Endodermal cell (in vitro differentiated cells): ENCODE measurements at places on chromosomes 16 and 17. TPM values are rescaled to one million over a fixed set of nuclear protein-coding genes. Genes with fewer than 3 reads are reported as not detected.
A peak's percentile ranks its signal among the peaks of the same experiment; 100 is the strongest.

HSPB9 gene
- 0.23 TPM in 1 of 2 replicates, not detected in the other for total RNA-seq

TMEM238L gene
- total RNA-seq, result not detected in 3 replicates

TEKT1 gene
- total RNA-seq, result not detected in 2 replicates

DNA sequence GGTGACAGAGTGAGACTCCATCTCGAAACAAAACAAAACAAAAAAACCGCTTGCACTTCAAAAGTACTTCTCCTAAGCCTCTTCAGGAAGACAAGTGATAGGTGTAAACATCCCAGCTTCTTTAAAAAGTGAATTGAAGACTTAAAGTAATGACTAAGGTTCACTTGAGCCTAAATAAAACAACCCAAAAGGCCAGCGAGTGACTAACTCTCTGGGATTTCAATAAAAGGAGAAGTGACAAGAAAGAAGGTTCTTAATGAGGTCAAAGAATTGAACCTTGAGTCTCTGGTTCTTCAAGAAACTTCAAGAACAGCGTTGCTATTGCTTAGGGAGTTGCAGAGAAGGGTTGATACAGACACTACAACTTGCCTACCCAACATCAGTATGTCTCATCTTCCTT lies 42.2 kb downstream of the STX8 start:
- DNase-seq, result no peak

GRCh38 chr17:28712705-28713415 lies 1.2 kb upstream of the PROCA1 start:
- peak; percentile 52 for DNase-seq

- peak; percentile 81 for DNase-seq
Measured at GRCh38 chr17:54256401-54256929, 433.7 kb downstream of the KIF2B start.

- no peak for DNase-seq
Measured at GRCh38 chr16:48597563-48598387, 12.2 kb downstream of the N4BP1 start.

DNA sequence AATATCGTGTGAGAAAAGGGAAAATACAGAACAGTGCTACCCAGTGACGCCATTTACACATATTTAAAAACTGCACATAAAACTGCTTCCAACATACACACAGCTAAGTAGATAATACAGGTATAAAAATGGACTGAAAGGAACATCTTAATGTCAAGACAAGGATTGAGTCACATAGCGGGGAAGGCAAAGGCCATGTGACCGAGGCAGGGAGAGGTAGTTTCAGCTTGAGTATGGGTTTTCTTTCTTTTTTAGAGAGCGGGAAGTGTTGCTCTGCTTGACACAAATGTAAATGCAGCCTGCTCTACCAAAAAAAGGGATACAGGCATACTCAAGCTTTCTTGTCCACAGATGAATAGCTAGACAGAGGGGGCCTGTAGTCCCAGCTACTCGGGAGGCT lies 46.5 kb downstream of the SDR42E1 start:
- no peak for DNase-seq

GRCh38 chr17:68621065-68621464 lies 19.9 kb upstream of the FAM20A start:
- DNase-seq, result no peak
